Stimulated activated CD8-positive, alpha-beta memory T cell treated with anti-CD3 and anti-CD28 coated beads, Interleukin-4, amount 100 ng/mL, for 4 hours (primary cell): ENCODE measurements at places on chromosomes 1 and 21.

DNA sequence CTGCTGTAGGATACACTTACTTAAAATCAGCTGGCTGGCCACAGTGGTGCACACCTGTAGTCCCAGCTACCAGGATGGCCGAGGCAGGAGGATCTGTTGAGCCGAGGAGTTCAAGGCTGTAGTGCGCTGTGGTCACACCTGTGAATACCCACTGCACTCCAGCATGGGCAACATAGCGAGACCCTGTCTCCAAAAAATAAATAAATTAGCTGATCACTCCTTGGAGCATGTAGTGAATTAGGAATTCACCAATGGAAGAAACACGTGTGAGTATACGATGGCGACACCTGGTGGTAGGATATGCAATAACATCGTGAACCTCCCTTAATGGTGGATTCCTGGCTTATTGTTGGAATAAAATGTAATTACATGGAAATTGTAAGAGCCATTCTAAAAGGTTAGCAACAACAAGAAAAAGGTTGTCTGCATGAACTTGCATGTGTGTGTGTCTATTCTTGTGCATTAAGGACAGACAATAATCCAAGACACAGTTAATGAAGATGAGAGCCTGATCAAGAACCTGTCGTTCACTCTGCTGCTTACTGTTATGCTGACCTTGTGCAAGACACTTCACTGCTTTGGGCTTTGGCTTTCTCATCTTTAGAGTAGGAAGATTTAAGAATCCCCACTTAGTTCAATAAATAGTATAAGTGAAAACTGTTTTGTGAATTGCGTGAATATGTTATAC, 38.6 kb upstream of the COX20 start:
- DNase-seq, result peak; percentile 27

GRCh38 chr21:41712730-41713129, 54.1 kb downstream of the RIPK4 start:
- no peak for DNase-seq

DNA sequence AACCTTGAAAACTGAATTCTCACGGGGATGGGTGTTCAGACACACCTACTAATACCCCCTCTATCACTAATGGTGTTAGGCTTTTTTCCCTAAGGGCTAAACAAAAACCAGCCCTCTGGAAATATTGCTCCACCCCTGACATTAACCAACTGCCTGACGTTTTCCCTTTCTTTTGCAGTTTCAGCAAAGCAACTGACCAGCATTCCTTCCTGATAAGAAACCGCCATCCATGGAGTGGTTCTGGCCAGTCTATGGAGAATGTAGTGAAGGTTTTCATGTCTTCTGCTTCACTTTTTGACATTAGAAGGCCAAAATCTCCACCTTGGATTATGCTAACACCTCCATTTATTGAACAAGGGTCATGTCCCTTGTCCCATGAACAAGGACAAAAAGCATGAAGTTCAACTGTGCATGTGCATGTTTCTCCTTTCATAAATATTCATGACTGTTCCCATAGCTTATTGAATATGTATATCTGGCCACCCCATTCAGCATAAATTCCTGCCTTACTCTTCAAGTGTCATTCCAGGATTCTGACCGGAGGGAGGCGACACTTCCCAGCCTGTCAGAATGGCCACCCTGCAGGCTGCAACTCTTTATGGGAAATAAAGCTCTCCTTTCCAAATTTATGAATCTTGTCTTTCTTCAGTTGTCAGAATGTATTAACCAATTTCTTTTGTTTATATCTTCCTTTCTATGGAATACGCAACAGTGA, 314.3 kb downstream of the HHIPL2 start:
- DNase-seq, result no peak

- no peak for DNase-seq
These were observed 7.6 kb upstream of the OTUD7B start for GRCh38 chr1:150018165-150018564.

- DNase-seq, result no peak
These were observed 1173.8 kb upstream of the TMPRSS15 start for GRCh38 chr21:19577381-19577780.

GRCh38 chr1:180884588-180885300, 28.0 kb upstream of the KIAA1614 start:
- DNase-seq, result no peak

DNA sequence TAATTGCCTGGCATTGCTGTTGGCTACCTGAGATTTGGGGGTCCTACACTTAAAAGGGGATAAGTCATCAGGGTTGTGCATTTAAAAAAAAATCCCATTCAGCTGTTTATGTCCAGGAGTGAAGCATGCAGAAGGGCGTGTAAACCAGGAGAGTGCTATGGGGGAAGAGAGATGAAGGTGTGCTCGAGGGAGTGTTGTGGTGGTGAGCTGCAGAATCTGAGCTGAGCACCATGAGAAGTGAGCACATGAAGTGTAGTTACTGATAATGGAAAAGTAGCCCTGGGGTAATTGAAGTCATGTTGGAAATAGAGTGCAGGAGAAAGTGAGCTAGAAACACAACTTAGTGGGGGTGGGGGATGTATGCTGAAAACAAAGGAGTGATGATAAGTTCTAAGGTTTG, 705 bp downstream of the FCRL1 start:
- DNase-seq, result no peak

GRCh38 chr1:246760422-246761347, 36.5 kb downstream of the SCCPDH start:
- no peak for DNase-seq

DNA sequence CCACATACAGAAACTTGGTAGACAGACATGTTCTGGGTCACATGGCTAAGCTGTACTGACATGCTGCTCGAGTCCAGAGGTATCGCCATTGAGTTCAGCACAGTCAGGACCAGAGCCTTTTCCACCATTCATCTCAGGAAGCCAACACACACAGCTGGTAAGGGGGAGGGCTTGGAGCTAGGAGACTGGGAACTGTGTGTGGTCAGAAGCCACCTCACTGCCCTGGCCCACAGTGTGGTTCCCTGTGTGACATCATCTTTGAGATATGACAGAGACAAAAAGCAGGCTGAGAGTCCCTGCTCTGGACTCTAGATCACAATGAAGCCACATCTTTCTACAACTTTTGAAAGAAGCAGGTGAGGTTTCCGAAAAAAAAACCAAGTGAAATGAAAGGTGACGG, 107.2 kb downstream of the SIM2 start:
- no peak for DNase-seq
